Kidney glomerular epithelial cell (primary cell): ENCODE measurements at places on chromosomes 3 and 15.

GRCh38 chr15:93940226-93940625 is 291.1 kb upstream of the MCTP2 start:
- no peak for DNase-seq

DNA sequence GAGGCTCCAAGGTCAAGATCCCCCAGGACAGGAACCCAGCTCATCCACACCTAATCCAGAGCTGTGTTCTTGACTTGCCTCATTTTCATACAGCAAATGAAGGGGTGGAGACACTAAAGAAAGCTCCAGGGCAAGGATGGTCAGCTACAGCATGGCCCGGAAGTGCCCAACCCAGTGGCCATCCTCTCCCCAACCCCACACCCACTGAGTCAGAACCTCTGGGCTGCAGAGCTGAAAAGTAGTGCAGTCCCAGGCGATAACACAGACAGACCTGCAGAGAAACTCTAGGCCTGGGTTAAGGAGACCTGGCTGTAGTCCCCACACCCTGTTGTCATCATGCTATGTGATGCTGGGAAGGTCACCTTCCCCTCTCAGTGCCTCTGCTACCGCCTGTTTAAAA is 85.3 kb downstream of the SEMA5B start:
- DNase-seq = no peak

GRCh38 chr3:118501152-118501551 is 533.5 kb downstream of the IGSF11 start:
- DNase-seq = no peak

- no peak for DNase-seq
Observed at GRCh38 chr3:142614059-142614626, 17.9 kb downstream of the PLS1 start.

GRCh38 chr15:97893967-97894366 is 66.5 kb upstream of the ARRDC4 start:
- DNase-seq = no peak

- no peak for DNase-seq
Observed at GRCh38 chr3:113954091-113954685, 6.4 kb downstream of the ZDHHC23 start.

GRCh38 chr3:116087426-116087825 is 357.9 kb downstream of the LSAMP start:
- no peak for DNase-seq

DNA sequence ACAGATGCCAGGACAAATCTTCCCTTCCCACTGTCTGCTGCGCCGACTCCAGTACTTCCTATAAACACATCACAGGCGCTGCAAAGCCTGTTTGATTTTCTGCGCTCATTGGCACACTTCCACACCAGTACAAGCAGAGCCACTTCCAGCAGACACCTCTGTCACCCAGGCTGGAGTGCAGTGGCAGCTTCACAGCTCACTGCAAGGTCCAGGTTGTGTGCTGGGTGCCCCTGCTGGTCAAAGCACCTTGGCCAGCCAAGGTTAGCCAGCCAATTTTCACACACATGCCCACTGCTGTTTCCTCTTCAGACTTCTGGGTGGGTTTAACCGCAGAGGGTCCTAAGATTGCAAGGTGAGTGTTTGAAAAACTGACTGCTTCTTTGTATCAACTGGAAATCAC is 4.9 kb downstream of the CHDH start:
- no peak for DNase-seq

DNA sequence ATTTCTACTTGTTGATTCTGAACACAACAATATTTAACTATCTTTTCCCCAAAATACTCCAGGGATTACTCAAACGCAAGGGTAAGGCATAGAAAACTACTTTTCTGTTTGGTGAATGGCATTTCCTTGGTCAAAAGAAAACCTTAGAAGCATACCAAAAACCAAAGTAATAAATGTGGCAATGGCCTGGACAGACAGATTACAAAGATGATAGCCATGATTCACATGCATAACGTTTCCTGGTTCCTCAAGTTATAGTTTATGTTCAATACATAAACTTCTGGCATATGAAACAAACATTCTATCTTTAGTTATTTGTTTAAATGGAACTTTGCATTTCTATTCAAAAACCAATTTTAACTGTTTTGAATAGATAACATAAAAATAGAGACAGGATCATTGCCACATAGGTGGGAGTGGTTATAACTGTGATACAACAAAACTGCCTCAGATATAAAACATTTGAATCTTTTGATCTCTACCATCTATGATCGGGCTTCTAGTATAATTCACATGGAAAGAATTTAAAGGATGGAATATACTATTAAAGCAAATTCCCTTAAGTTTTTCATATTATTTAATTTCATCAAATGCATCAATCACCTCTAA is 32.1 kb downstream of the FOXP1 start:
- no peak for DNase-seq

DNA sequence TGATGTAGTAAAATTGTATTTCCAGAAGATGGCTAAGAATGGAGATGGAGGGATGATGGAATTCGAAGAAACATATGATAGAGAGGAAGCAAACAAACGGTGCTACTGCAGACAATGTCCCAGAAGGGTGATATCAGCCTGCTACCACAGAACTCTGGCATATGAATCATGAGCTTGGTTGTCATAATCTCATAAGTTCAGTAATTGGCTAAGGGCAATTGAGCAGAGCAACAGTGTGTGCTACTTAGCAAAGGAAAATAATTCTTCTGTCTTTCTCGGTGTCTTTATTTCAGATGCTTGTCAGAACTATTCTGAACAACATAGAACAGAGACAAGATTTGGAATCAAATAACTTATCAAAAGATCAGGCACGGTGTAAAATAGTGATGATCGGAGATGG is 407.3 kb downstream of the GBE1 start:
- DNase-seq = no peak

DNA sequence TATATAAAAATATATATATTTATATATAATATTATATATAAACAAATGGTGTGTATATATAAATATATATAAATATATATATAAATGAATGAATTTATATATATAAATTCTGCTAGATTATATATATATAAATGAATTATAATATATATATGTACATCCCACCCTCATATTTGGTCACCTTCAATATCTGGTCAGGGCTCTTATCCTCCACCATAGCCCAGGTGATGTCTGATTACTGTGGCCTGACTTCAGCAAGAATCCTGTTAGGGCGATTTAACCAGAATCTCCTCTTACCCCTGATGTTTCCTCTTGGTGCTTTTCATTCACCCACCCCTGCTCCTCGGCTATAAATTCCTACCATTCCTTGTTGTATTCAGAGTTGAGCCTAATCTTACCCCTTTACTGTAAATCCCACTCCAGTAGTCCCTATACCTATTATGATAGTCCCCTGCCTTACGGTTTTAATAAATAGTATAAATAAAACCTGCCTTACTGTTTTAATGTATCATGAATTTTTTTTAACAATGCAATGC is 439.6 kb downstream of the PLOD2 start:
- DNase-seq = no peak

GRCh38 chr3:182973047-182973446 is 7.3 kb downstream of the DCUN1D1 start:
- DNase-seq = no peak

DNA sequence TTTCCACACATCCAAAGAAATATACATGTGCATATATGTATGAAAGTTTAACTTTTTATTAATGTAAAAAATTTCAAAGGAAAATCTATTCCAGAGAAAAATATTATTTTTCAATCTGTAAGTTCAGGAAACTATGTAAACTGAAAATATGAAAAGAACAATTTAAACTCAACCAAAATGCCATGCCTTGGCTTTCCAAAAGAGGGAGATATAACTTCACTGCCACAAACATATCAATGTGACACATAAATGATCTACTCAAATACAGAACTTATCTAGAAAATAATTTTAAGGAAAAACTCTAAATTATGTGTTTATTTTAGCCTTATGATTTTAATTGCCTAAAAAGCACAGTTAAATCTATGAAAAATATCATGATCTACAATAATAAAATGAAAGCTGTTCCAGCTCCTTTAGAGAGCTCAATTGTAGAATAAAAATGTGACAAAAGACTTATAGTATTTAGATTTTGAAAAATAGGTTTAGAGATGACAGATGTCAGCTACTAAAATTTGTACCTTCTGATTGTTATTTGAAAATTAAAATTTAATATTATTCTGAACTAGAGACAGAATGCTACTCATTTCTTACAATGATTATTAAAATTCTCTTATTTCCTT is 94.8 kb downstream of the GBE1 start:
- peak; percentile 44 for DNase-seq

- DNase-seq = no peak
Observed at GRCh38 chr15:91077029-91077428, 23.0 kb upstream of the SV2B start.

GRCh38 chr3:43181202-43181821 is 75.4 kb upstream of the POMGNT2 start:
- DNase-seq = no peak

GRCh38 chr3:175590745-175591144 is 731.6 kb downstream of the NAALADL2 start:
- DNase-seq = peak; percentile 32

DNA sequence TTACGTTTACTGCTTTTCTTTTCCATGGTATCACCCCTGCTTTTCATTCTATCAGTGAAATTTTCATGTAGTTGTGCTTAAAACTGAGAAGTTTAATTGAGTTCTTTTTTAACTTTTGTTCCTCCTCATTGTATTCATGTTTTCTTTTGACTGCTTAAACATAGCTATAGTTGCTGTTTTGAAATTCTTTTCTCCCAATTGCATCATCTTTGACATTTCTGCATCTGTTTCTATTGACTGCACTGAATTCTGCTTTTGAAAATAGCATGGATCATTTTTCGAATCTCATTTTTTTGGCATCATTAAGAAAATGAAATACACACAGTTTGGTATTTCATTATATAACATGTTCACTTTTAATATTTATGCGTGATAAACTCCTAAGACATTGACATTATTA is 694.9 kb downstream of the MECOM start:
- DNase-seq = no peak

DNA sequence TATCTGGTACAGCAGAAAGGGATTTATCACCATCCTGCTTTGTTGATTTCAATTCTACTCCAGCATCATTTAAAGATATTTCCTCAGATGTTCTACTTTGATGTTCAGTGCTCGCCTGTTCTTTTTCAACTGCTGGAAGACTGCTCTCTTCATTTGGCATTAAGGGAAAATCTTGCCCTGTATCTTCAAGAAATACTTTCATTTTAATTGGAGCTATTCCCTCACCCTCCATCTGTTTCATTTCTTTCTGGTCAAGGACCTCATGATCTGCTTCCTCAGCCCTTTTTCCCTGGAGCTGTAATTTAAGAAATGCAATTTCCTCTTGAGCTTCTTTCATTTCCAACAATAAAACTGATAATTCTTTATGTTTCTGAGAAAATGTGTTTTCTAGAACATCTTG is 37.8 kb upstream of the HCLS1 start:
- no peak for DNase-seq

DNA sequence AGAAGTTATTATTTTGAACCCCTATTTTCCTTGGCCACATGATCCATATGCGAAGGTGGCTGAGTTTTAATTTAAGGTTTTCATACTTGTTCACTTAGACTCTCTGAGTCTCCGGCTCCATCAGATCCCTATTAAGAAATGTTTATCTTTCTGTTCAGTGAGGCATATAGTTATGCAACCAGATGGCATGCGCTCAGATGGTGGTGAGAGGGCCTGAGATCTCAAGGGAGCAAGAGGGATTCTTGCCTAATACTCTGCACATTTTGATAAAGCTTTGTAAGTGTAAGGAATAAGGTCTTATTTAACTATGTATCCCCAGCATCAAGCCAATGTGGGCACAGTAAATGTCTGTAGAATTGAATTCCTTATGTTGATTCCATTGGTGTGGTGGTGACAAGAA is 78.9 kb upstream of the DPH6 start:
- DNase-seq = peak; percentile 32

DNA sequence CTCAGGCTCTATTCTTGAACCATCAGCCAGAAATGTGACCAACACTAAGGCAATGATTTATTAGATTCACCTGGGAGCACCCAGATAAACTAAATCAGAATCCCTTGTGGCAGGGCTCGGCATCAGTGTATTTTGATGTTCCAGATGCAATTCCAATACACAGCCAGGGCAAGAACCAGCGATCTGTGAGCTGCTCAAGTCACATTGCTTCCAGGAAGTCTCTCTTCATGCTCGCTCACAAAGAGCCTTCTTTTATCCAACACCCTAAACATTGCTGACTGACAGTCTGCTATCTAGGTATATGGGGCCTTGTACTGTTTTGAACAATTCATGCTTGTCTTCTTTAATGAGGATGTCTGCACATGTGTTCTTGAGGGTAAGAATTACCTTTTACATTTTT is 40.9 kb upstream of the GOLGA8J start:
- no peak for DNase-seq

DNA sequence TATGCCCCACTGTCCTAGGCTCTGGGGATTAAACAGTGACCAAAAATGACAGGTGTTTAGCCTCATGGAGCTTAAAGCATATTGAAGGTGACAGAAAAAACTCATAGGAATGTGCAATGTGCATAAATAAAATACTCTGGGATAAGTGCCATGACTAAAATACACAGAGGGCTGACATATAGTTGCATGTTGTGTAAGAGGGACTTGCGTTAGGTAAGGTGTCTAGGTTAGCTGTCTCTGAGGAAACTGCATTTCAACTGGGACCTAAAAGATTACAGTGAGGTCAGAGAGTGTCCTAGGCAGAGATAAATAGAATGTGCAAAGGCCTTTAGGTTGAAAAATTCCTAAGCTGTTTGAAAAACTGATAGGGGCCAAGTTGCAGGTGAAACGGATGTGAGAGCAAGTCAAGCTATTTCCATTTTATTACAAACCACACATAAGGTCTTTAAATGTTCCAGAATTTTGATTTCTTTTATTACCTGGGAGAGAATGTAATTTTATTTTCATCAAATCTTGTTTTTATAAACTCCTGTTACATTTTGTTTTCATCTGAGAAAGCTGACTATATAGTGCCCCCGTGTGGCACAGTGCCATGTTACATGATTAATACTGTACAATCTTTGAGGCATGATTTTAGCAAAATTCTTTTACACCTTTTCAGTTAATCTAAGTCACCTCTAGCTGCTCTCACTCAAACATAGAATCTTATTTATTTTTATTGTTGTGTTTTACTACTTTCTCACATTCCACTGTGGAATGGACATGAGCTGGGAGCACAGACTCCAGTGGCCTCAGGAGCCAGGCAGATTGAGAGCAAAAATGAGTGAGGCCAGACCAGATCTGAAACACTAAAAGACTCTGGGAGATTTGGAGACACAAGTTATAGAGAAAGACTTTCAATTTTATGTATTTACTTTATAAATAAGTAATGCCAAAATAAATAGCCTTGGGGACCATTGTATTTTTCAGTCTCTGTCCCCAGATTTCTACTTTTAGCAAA is 259.6 kb upstream of the ZNF717 start:
- peak; percentile 32 for DNase-seq
